NCI-H1436 (cell line): ENCODE measurements at places on chromosomes 7 and 10.
A peak's percentile ranks its signal among the peaks of the same experiment; 100 is the strongest.

DNA sequence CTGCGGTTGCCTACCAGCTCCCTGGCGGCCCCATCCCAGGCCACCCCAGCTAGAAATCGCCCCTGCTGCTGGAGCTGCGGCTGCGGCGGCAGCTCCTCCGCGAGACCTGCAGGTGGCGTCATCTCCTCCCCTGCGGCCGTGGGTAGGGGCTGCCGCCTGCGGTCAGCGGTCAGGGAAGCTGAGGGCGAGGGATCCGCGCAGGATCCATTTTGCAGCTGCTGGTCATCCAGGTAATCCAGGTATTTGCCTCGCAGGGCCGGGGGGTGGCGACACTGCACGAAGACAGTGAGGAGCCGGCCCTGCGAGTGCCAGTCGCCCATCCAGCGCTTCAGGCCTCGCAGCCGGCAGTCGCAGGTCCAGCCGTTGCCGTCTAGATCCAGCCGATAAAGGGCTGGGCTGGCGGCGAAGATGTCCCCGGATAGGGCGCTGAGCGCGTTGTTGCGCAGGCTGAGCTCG, 1.5 kb downstream of the TRIL start:
- DNase-seq, result peak; percentile 61

DNA sequence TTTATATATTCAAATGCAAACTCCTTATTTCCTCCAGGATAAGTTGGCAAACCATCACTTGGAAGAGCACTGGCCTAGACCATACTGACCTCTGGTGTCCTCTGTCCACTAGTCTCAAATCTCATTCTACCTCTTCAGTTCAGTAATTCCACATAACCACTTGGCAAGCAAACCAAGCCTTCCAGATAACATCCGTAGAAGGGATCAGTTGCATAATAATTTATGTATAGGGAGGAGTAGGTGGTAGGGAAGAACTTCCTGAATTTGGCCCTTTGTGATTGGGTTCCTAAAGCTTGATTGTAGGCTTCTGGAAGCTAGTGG, 55.0 kb downstream of the WAC start:
- no peak for DNase-seq

GRCh38 chr10:16828114-16828568, 10.9 kb upstream of the RSU1 start:
- peak; percentile 67 for DNase-seq

DNA sequence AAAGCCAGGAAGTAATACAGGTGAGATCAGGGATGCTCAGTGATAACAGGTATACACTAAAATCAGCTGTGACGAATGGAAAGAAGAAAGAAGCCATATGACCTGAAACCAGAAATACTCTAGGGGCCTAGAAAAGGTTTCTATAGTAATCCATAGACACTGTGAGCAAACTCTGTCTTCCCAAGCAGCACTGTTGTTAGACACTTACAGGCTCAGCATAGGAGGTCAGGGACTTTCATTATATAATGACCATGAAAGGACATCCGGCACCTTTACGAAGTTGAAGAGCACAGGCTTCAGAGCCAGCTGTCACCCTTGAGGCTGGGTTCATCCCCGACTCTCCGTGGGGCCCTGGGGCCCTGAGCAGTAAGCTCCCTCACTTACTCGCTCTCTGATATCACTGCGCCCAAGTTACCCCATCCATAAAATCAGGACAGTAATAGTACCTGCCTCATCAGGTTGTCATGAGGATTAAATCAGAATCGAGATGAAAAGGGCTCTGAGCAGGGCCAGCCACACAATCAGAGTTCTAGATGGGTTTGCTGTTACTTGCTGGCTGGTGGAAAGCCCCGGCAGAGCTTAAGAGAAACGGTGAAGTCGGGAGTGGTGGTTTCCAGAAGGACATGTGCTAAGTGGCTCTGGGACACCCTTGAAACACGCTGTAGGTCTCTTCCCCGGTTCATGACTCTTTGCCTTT, 79.5 kb downstream of the ITIH5 start:
- DNase-seq, result no peak

- DNase-seq, result no peak
Measured at GRCh38 chr7:76247938-76248337, 46.2 kb downstream of the SRRM3 start.

GRCh38 chr10:31855033-31855432, 73.6 kb downstream of the ARHGAP12 start:
- no peak for DNase-seq

GRCh38 chr7:37259319-37259821, 189.3 kb downstream of the ELMO1 start:
- no peak for DNase-seq

DNA sequence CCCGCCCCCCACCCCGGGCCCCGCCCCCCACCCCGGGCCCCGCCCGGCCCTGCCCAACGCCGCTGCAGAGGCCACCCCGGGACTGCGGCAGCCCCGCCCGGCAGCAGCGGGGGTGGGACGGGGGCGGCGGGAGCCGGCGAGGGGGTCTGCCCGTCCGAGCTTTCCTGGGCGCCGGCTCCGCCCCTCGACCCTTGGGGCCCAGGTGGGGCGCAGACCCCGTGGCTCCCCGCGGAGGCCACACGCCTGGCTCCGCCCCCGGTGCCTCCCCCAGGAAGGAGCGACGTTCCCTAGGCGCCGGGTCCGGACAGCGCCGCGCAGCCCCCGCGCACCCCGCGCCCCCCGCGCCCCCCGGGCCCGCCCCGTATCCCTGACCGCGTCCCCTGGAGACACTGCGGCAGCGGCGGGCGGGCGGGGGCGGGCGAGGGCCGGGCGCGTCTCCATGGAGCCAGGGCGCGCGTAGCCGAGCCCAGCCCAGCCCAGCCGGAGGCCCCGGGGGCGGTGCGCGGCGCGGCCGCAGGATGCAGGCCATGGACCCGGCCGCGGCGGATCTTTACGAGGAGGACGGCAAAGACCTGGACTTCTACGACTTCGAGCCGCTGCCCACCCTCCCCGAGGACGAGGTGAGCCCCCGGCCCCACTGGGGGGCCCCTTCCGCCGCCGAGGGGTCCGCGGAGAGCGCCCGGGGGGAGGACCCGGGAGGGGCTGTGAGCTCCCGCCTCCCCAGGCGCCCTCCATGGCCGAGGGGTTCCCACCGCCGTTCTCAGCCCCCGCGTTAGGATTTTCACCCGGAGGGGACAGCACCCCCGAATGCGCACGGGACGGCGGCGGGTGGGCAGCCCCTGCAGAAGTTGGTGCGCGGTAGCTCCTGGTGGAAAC, at the start of gene KNDC1:
KNDC1 (plus strand) TSS at position 270 of the 876 bp plus-strand sequence; CDS start at position 519, 249 bp downstream.
- DNase-seq, result peak; percentile 17

DNA sequence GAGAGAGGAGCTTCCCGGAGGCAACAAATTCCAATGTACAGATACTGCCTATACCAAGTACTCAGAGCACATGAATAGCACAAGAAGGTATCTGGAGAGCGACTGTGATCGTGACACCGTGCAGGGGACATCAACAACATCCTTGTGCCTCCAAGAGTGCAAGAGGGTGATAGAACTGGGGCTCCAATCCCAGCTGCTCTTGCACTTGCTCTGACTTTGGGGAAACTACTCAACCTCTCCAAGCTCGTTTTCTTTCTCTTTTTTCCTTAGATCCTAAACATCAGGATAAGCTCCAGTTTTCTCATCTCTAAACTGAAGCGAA, 12.1 kb downstream of the RFC2 start:
- no peak for DNase-seq

DNA sequence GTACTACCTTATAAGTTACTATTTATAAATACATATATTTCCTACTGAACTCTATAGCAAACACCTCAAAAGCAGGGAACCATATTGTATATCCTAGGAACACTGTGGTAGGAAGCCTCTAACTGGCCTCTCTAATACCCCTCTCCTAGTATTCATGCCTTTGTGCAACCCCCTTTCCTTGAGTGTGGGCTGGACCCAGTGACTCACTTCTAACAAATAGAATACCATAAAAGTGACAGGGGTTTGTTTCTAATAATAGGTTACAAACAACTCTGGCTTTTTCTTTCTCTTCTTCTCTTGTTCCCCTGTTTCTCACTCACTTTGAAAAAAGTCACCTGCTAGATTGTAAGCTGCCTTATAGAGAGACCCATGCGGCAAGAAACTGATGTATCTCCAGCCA, 51.6 kb upstream of the MACC1 start:
- DNase-seq, result no peak

DNA sequence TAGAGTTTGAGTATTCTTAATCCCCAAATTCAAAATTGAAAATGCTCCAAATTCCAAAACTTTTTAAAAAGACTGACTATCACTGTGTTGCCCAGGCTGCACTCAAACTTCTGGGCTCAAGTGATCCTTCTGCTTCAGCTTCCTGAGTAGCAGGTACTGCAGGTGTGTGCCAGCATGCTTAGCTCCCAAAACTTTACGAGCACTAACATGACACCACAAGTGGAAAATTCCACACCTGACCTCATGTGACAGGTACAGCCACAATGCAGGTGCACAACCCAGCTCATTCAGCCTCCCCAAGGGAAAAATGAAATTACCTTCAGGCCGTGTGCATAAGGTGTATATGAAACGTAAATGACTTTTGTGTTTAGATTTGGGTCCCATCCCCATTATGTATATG, 16.5 kb downstream of the CDC123 start:
- no peak for DNase-seq

DNA sequence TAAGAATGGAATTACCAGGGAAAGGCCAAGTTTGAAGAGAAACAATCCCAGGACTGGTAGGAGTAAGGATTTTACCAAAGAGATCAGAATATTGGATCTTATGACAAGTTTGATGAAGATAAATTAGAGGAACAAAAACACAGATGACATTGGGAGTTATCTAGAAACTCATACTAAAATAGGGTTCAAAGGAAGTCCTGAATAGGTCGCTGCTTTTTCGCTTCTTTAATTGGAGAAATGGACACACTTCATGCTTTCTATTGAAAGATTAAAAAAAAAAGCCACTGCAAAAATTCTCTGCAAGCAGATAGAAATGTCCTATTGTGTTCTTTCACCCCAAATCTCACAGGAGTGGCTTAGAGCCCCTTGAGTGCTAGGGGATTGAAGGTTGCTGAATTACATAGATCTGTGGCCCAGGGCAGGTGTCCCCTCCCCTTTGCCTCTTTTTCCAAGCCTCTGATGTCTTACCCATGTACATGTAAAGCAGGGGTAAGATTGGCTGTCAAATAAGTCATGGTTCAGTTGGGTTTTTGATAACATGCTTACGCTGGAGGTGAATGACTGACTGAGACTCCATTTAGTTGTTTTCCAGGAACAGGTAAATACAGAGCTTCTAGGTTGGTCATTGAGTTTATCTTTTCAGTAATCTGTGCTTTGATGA, 152.0 kb downstream of the OR13A1 start:
- DNase-seq, result no peak

DNA sequence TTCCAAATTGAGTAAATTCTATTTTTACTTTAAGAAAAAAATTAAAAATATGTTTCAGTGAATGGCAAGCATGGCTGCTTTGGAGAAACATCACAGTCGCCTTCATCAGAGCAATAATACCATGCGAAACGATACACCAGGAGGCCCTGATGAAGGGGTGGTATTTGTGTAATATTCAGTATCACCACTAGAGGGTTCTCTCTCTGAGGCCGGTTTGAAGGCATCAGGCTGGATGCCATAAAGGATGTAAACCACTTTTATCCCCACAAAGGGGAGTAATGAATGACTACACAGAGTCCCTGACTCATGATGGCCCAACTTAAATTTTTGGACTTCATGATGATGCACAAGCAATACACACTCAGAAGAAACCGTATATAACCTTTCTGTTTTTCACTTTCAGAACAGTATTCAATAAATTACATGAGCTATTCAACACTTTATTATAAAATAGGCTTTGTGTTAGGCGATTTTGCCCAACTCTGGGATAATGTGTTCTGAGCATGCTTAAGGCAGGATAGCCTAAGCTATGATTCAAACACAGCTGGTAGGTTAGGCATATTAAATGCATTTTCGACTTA, 95.5 kb downstream of the PPP1R17 start:
- DNase-seq, result peak; percentile 20

DNA sequence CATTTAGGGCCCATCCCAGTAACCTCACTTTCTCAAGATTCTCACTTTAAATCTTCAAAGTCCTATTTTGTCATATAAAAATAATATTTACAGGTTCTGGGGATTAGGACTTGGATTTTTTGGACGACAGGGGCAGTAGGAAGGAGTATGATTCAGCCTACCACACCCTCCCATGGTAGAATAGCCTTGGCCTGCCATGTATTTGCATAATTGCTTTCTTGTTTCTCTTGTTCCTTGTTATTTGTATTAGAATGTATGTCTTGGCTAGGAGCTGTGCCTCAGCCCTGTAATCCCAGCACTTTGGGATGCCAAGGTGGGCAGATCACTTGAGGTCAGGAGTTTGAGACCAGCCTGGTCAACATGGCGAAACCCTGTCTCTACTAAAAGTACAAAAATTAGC, 92.5 kb downstream of the ELAPOR2 start:
- no peak for DNase-seq

DNA sequence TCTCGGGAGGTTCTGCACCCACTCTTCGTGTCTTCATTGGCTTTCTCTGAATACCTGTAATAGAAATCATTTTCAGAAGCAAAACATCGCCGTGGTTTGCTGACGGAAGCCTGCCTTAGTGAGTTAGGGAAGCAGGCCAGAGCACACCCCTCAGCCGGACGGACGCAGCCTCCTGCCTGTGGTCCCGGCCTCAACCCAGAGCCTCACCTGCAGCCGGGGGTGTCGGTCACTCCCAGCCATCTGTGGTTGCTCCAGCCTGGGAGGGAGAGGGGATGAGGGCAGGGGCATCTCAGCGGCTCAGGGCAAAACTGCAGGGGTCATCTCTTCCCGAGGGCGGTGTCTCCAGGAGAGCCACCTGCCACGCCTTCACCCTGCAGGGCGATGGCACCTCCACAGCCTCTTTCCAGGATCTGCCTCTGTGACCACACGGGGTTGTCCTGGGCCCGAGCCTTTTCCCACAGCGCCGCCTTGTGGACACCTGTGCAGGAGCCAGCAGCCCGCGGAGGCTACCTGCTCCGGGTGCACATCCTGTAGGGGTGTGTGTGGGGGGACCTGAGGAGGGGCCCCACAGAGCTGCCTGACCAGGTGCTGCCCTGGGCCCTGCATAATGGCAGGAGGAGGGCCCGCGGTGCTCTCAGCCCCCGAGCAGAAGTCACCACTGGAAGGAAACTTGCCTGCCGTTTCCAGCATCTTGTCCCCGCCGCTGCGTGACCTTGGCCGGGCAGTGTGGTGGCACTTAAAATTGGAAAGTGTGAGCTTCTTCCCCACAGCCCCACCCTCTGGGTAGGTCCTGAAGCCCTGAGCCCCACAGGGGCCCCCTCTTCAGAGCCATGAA, 21.6 kb upstream of the AP5Z1 start:
- DNase-seq, result peak; percentile 53

DNA sequence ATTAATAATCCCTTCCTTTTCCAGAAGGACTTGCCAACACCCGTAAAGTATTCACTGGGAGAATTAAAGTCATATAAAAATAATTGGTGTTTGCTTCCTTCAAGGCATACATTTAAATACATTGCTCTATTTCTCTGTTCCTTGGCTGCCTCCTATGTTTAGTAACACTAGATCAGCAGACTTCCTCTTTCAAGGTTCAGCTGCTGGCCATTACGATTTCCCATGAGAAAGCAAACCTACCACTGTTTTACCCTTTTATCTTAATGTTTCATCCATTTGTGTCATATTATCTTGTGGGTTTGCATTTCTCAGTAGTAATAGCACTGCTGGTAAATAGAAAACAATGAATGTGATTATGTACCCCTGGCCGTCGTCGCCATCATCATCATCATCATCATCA, 313.8 kb upstream of the BMPER start:
- DNase-seq, result no peak
